Sigmoid colon (tissue), 7 donors: ENCODE measurements at places on chromosomes 4 and X. TPM values are rescaled to one million over a fixed set of nuclear protein-coding genes. Genes with fewer than 3 reads are reported as not detected.

MEPE gene
- not detected for total RNA-seq

- no peaks in the 10 kb centered on the region for H3K27me3 ChIP-seq
- no peaks in the 10 kb centered on the region for H3K4me1 ChIP-seq
- H3K27ac ChIP-seq, result no peak overlapping the region
- no peaks in the 10 kb centered on the region for H3K36me3 ChIP-seq
- H3K4me3 ChIP-seq, result no peak overlapping the region
Observed at GRCh38 chrX:17167915-17168314, 207.1 kb upstream of the NHS start.

STOX2 gene
- total RNA-seq, result 5.0 TPM

- no peaks in the 10 kb centered on the region for H3K4me1 ChIP-seq
- H3K4me3 ChIP-seq, result no peak overlapping the region
- DNase-seq, result no peak
- no peak overlapping the region for H3K27ac ChIP-seq
Observed at GRCh38 chrX:19721726-19722370, 165.6 kb downstream of the SH3KBP1 start.

- no peaks in the 10 kb centered on the region for H3K27me3 ChIP-seq
- no peak overlapping the region for H3K4me3 ChIP-seq
- H3K27ac ChIP-seq, result no peak overlapping the region
- H3K4me1 ChIP-seq, result peaks cover 12% of the 10 kb centered on the region
- no peak for DNase-seq
Observed at GRCh38 chr4:13982010-13982409, 354.5 kb upstream of the BOD1L1 start.

- H3K27ac ChIP-seq, result no peak overlapping the region
- no peaks in the 10 kb centered on the region for H3K27me3 ChIP-seq
- no peaks in the 10 kb centered on the region for H3K4me1 ChIP-seq
- no peak overlapping the region for H3K4me3 ChIP-seq
Observed at GRCh38 chr4:63851496-63851895, 557.8 kb downstream of the TECRL start.

DNA sequence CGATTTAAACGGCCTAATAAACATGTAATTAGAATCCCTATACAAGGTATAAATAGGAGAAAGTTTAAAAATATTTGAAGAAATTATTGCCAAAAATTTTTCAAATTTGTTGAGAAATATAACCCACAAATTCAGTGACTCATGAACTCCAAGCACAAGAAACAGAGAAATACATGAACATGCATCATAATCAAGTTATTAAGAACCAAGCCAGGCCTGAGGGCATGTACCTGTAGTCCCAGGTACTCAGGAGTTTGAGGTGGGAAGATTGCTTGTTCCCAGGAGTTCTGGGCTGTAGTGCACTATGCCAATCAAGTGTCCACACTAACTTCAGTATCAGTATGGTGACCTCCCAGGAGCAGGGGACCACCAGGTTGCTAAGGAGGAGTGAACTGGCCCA is 341.9 kb downstream of the CAMK2D start:
- H3K4me3 ChIP-seq, result no peak overlapping the region
- H3K36me3 ChIP-seq, result no peaks in the 10 kb centered on the region
- H3K27ac ChIP-seq, result no peak overlapping the region
- no peaks in the 10 kb centered on the region for H3K4me1 ChIP-seq
- H3K27me3 ChIP-seq, result no peaks in the 10 kb centered on the region
- DNase-seq, result no peak

GRCh38 chrX:39508300-39508692 is 589.5 kb downstream of the BCOR start:
- no peaks in the 10 kb centered on the region for H3K36me3 ChIP-seq
- no peak overlapping the region for H3K27ac ChIP-seq
- H3K27me3 ChIP-seq, result no peaks in the 10 kb centered on the region

GRCh38 chr4:156545003-156545785 is 426.4 kb downstream of the PDGFC start:
- no peak overlapping the region for H3K4me3 ChIP-seq
- no peaks in the 10 kb centered on the region for H3K4me1 ChIP-seq
- peak overlapping the region; percentile 21 for H3K27ac ChIP-seq

GRCh38 chr4:173426064-173426463 is 27.1 kb upstream of the SCRG1 start:
- H3K27me3 ChIP-seq, result no peaks in the 10 kb centered on the region
- H3K4me1 ChIP-seq, result peaks cover 11% of the 10 kb centered on the region
- DNase-seq, result no peak
- H3K27ac ChIP-seq, result peak overlapping the region; percentile 65
- H3K4me3 ChIP-seq, result no peak overlapping the region

GRCh38 chr4:24768604-24769003 is 26.8 kb upstream of the SOD3 start:
- DNase-seq, result no peak
- H3K4me3 ChIP-seq, result no peak overlapping the region
- H3K4me1 ChIP-seq, result peaks cover 38% of the 10 kb centered on the region
- H3K27ac ChIP-seq, result no peak overlapping the region

GRCh38 chrX:46576458-46576857 is 2.9 kb downstream of the CHST7 start:
- peaks cover 4% of the 10 kb centered on the region for H3K4me1 ChIP-seq
- H3K27ac ChIP-seq, result no peak overlapping the region
- H3K27me3 ChIP-seq, result no peaks in the 10 kb centered on the region
- no peaks in the 10 kb centered on the region for H3K36me3 ChIP-seq
- DNase-seq, result no peak

- DNase-seq, result peak; percentile 59
- H3K4me3 ChIP-seq, result no peak overlapping the region
- H3K36me3 ChIP-seq, result peaks cover 18% of the 10 kb centered on the region
- H3K27ac ChIP-seq, result no peak overlapping the region
- H3K4me1 ChIP-seq, result no peaks in the 10 kb centered on the region
Observed at GRCh38 chr4:4417886-4418285, 31.0 kb downstream of the NSG1 start.

TBC1D8B gene
- total RNA-seq, result 6.1 TPM

TEX13D gene
- total RNA-seq, result not detected

VCX3A gene
- not detected for total RNA-seq

- peak overlapping the region; percentile 33 for H3K4me3 ChIP-seq
- peak overlapping the region; percentile 2 for H3K27ac ChIP-seq
- no peaks in the 10 kb centered on the region for H3K4me1 ChIP-seq
- no peaks in the 10 kb centered on the region for H3K27me3 ChIP-seq
Observed at GRCh38 chrX:136779346-136779781, 1.4 kb downstream of the ARHGEF6 start.

CLDN34 gene
- total RNA-seq, result 2.2 TPM

TMEM255A gene
- 4.6 TPM for total RNA-seq

DNA sequence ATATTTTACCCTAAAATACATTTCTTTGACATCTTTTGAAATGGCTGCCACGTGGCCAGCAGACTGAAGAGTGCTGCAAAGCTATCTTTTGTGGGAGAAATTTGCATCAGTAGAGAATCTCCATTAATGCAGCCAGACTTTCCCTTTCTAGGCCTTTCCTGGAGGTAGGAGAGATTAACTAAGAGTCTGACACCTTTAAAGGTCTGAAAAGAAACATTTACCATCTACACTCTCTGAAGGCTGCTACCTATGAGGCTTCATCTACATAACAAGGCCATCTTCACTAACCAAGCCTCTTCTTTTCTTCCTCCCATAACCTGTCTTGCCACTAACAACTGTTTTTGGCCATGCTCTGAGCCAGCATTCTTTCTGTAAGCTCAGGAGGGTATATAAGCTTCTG is 17.8 kb upstream of the SPRY1 start:
- DNase-seq, result no peak
- H3K4me3 ChIP-seq, result no peak overlapping the region
- no peaks in the 10 kb centered on the region for H3K4me1 ChIP-seq
- H3K27me3 ChIP-seq, result no peaks in the 10 kb centered on the region
- no peaks in the 10 kb centered on the region for H3K36me3 ChIP-seq

PF4V1 gene
- not detected for total RNA-seq

DNA sequence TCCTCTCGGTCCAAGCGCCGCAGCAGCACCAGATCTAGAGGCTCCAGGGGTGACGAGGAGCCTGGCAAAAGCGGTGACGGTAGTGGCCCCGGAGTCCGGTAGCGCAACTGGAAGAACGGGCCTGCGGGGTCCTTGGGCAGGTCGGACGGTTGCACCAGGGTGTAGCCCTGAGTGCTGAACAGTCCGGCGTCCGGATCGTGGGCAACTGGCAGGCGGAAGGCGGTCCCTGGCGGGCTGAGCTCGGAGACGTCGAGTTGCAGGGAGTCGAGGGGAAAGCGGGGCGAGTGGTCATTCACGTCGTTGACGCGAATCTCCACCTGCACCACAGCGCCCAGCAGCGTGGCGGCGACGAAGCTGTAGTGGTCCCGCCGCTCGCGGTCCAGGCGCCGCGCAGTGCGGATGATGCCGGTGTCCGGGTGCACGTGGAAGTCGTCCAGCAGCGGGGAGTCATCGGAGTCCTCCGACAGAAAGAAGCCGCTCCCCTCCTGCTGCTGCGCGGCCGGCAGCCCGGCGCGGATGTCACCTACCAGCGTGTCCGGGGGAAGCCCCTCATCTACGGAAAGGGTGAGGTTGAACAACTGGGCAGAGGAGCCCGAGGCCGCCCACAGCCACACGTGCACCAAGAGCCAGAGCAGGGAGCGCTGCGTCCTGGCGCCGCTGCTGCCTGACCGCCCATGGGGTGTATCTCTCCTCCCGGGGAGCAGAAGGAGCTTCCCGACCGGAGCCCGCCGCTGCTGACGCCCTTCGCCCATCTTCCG is 837 bp downstream of the DCHS2 start:
- H3K27ac ChIP-seq, result peak overlapping the region; percentile 76
- H3K4me1 ChIP-seq, result peaks cover 25% of the 10 kb centered on the region
- H3K4me3 ChIP-seq, result peak overlapping the region; percentile 46
- H3K27me3 ChIP-seq, result no peaks in the 10 kb centered on the region

LEF1 gene
- total RNA-seq, result 3.2 TPM
